ENCODE measurements at places on chromosomes 6 and 20.

GRCh38 chr6:34584694-34585093 lies 28.6 kb upstream of the SPDEF start:
- no peak for DNase-seq

- DNase-seq, result no peak
These were observed 597.9 kb downstream of the RNF144B start for GRCh38 chr6:18985061-18985460.

- no peak for DNase-seq
These were observed 49.1 kb upstream of the UBR2 start for GRCh38 chr6:42514745-42515144.

- no peak for DNase-seq
These were observed 23.0 kb downstream of the IL17F start for GRCh38 chr6:52221302-52221701.

DNA sequence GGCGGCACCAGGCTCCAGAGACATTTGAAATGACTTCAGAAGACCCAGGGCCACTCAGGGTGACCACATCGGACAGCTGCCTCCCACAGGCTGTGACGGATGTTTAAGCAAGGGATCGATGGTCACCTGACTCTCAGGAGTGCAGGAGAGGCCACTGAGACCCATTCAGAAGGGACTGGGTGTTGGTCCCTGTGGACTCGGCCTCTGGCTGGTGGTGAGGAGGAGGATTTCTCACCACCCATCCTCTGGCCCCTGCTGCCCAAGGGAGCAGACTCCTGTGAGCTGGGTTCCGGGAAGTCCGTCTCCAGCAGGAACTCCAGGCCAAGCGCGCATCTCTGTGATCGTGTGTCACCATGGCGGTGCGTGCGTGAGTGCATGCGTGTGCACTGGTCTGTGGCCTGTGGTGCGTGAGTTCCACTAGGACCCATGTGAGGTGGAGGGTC lies 25.5 kb downstream of the NPEPL1 start:
- no peak for DNase-seq

- DNase-seq, result no peak
These were observed 25.0 kb upstream of the ABT1 start for GRCh38 chr6:26571592-26572296.

DNA sequence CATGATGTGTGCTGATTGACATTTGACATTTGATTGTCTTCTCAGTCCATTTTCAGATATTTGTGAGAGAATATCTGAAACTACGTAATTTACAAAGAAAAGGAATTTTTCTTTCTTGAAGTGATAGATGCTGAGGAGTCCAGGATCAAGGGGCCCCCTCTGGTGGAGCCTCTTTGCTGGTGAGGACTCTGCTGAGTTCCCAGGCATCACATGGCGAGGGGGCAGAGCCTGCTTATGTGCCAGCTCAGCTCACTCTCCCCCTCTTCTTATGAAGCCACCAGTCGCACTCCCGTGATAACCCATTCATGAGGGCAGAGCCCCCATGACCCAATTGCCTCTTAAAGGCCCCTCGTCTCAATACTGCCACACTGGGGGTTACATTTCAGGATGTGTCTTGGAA lies 91.3 kb downstream of the RPP40 start:
- no peak for DNase-seq

- DNase-seq, result no peak
These were observed 243.1 kb downstream of the DLL1 start for GRCh38 chr6:170047823-170048222.

GRCh38 chr20:50292079-50292590 lies 101.5 kb downstream of the CEBPB start:
- no peak for DNase-seq

- DNase-seq, result no peak
These were observed 134.8 kb upstream of the INSM1 start for GRCh38 chr20:20233041-20233514.

DNA sequence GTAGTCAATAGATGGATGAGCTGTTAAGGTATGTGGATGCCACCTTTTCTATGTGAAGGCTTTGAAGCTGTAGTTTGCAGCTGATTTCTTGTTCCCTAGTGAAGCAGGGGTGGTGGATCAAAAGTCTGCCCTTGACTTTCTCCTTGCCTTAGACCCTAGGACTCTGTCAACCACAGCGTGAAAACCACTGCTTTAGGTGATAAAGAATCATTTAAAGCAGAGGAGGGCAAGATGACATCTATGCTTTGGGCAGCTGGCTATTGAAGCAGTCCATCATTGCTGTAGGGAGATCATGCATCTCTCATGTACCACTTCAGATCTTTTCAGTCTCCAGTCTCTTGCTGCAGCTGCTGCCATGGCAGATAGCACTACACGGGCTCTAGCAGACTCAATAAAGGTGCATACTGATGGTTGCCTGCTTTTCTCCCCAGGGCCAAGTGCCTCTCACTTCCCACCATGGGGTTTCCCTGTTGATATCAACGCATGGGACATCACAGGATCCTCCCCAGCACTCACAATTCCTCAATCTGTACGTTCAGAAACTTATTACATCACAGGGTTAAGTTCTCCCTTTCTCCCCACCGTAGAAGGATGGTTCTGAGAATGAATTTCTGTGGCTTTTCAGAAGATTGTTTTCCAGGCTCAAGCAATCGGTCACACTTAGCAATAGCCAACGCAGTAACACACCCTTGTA lies 122.0 kb upstream of the STMND1 start:
- no peak for DNase-seq

GRCh38 chr6:98041921-98042320 lies 758.9 kb upstream of the MMS22L start:
- DNase-seq, result no peak

DNA sequence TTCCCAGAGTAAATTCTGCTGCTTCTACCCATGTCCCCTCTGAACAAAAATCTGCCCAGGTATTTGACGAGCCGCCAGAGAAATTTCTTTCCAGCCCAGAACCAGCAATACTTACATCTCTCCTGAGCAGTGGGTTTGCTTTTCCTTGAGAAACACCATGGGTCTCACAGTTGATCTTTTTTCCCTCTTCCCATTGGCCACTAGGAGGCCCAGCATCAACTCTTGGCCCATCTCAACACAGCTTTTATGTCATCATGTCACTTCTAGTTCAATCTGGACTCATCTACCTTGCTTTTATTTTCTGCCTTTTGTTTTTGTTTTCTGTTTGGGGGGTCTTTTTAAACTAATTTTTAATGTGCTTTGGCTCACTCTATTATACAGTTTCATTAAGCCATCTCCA lies 18.8 kb downstream of the MAFB start:
- no peak for DNase-seq

- no peak for DNase-seq
These were observed 55.1 kb upstream of the LOC128125822 start for GRCh38 chr6:63517221-63517620.

GRCh38 chr6:111358454-111358853 lies 124.6 kb downstream of the REV3L start:
- DNase-seq, result no peak

DNA sequence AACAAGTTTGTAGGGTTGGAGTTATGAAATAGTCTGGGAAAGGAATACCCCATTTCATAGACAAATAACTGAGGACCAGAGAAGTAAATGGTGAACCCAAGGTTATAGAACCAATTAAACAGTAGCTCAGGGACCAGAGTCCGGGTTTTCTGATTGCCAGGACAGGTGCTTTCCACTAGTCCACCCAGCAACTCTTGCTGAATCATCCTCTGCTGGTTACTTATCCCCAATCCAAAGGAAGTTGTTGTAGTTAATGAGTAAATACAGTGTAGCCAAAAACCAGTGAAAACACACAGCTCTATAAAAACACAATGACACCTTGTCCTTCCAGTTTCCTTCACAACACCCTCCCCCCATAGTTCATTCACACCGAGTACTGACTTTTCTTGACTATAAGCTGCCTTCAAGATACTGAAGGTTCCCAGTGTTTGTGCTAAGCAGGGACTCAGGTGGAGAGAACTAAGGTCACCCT lies 766 bp upstream of the TINAG start:
- DNase-seq, result no peak

DNA sequence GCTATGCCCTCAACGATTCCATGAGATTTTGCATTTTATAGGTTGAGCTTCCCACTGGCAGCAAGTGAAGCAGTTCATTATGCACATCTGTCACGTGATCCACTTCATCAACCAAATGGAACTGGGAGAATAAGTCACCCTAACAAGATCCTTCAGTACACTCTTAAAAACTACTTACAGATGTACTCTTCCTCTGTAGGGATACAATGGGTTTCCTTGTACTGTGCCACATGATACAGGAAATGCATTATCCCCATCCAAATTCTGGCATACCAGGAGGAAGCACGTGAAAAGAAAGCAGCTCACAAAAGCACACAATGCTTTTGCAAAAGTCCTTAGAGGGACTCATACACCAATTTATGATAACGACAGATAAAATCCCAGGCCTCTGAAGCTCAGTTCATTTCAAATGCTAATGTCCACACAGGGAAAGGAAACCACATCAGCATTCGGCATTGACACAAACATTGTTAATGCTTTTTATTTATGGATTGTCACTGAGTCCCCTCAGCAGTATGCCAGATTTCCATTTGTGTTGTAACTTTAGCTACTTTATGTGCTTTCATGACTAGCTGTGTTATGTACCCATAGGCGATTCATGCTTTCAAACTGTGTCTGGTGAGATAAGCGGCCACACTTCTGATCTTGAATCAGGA lies 58.1 kb upstream of the REV3L start:
- no peak for DNase-seq

Data from cerebellar nuclear complex (tissue), 1 donor.